ENCODE measurements at places on chromosomes 4 and X. TPM values are rescaled to one million over a fixed set of nuclear protein-coding genes. Genes with fewer than 3 reads are reported as not detected.

GRCh38 chrX:134752558-134752957 is 94.3 kb upstream of the PLAC1 start:
- DNase-seq, result no peak
- H3K27me3 ChIP-seq, result no peaks in the 10 kb centered on the region
- no peak overlapping the region for H3K27ac ChIP-seq
- no peaks in the 10 kb centered on the region for H3K4me1 ChIP-seq

The RTL5 gene
- total RNA-seq, result 10.6 TPM

DNA sequence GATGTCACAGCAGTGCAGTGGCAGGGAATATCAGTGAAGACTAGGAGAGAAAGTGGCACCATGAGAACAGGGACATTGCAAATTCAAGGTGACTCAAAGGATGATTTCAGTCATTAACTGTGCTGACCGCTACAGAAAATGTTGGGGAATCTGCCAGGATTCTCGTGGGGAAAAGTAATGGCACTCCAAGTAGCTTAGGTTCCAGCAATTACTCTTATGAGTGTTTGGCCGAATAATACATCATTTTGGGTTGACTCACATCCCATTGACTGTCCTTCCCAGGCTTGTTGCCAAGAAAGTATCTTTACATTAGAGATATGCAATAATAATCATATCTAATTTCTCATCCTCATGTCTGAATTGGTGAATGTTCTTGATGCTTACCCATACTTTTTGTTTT is 1411.1 kb upstream of the PCDH7 start:
- no peak overlapping the region for H3K4me3 ChIP-seq
- no peak overlapping the region for H3K27ac ChIP-seq
- no peaks in the 10 kb centered on the region for H3K4me1 ChIP-seq
- DNase-seq, result no peak
- H3K36me3 ChIP-seq, result no peaks in the 10 kb centered on the region
- H3K27me3 ChIP-seq, result no peaks in the 10 kb centered on the region

DNA sequence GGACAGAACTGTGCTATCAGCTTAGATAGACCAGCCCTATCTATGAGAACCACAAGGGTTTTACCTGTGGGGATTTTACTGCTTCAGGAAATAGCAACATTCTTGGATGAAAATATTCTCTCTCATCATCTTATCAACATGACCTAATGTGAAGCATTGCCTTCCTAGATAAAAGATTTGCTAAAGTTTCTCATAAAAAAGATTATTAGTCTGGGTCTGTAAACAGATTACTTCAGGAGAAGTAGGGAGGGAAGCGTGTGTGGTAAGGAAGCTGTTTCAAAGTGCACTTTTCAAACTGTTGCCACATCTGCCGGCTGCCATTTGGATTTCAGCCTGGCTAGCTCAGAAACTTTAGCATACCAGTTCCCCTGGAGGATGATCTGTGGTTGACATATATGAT is at the start of gene NOX1:
Gene NOX1 (minus strand): TSS at position 35 of the 400 bp plus-strand sequence. CDS start 220 bp downstream, outside the sequence.
- no peaks in the 10 kb centered on the region for H3K4me1 ChIP-seq
- H3K27me3 ChIP-seq, result no peaks in the 10 kb centered on the region
- no peaks in the 10 kb centered on the region for H3K36me3 ChIP-seq
- no peak for DNase-seq
- H3K4me3 ChIP-seq, result no peak within 1 kb of the TSS

The FRAS1 gene
- total RNA-seq, result 15.3 TPM

The ZAR1 gene
- total RNA-seq, result 0.18 TPM
